Effector CD8-positive, alpha-beta T cell (primary cell): ENCODE measurements at places on chromosomes 2 and 18.

GRCh38 chr18:50045126-50045525 is 149.8 kb downstream of the MYO5B start:
- DNase-seq = no peak

GRCh38 chr2:159913900-159914299 is 115.9 kb upstream of the CD302 start:
- no peak for DNase-seq

DNA sequence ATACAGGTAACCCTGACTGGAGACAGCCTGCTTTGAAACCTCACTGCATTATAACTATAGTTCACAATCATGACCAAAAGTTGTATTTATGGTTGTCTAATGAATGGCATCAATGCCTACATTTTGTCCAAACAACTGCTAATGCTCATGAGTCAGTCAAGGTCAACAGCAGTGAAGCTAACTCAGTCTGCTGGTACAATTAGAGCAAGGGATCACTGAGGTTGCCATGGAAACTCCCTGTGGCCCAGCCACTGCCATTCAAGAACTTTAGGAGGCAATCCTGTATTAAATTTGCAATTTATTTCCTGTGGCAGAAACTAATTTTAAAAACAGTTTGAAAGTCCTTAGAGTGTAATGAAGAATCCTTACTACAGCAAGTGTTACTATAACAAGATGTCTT is 185.1 kb upstream of the SMAD7 start:
- no peak for DNase-seq

DNA sequence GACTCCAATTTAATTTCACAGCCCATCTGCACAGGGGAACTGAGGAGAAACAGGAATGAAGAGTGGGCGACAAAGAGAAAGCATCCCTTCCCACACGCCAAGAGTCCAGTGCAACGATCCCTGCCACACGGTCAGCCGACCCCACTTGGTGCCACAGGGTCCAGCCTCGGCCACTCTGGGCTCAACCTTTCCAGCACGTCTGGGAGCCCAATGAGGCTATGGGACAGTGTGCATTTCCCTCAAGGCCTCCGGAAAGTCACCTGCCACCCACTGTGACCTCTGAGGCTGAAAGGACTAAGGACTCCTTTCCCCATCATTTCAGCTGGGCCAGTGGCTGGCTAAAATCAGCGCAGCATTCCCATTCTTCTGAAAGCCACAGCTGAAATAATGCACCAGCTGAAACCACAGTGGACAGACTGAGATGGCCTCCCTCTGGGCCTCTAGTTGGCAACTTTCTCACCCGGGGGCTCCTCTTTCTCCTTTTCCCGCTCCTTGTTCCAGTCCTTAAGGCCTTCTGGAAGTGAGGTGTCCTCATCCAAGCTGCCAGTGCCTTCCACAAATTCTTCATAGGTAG is 21.2 kb downstream of the TUBB6 start:
- no peak for DNase-seq

DNA sequence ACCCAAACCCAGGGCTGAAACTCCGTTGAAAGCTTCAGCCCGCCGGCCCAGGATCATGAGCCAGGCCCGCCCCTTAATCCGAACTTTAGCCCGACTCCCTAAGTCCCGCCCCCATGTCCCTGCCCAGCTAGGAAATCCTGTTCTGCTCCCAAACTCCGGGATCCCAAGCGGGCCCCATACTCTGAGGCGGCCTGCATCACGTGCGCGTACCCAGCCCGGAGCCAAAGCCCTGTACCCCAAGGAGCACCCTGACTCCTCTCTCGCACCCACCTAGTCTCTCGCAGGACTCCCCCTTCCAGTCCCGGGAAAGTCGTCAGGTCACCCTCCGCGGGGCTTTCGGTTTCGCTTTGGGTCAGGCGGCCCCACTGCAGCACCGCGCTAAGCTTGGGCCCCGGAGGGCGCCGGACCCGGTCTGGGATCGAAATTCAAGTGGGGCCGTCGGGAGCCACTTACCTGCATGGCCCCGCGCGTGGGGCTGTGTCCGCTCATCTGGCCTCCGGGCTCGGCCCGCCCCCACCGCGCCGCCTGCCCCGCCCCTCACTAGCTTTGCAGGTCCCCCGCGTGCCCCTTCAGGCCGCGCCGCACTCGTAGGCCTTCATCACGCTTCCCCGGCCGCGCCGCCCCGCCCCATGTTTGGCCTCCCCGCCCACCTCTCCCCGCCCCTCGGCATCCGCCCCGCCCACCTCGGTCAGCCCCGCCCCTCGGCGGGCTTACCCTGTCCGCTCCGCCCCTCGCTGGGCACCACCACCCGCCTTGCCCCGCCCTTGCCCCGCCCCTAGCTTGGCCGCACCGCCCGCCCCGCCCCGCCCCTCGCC is at the start of gene DNPEP:
Gene DNPEP (minus strand): TSS at position 607 of the 815 bp plus-strand sequence. CDS start 118 bp downstream, at position 489.
- peak; percentile 99 for DNase-seq

DNA sequence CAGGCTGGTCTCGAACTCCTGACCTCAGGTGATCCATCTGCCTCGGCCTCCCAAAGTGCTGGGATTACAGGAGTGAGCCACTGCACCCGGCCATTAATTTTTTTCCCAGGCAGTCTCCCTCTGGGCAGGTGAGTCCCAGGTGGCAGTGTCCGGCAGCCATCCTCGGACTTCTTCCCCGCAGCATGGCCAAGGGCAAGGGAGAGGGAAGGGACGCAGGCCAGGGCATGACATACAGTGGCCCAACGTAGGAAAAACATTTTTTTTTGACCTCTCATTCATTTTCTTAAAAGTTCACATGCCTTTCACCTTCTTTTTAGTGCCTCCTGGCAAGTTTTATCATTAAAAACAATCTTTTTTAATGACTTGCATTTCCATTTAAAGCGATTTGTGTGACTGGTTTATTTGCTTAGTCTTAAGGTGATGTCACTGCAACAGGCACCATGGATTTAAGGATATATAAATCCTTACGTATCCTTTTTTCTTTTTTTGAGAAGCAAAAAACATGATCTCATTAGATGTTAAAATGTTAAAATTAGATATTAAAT is 23.0 kb upstream of the ATOH8 start:
- no peak for DNase-seq

DNA sequence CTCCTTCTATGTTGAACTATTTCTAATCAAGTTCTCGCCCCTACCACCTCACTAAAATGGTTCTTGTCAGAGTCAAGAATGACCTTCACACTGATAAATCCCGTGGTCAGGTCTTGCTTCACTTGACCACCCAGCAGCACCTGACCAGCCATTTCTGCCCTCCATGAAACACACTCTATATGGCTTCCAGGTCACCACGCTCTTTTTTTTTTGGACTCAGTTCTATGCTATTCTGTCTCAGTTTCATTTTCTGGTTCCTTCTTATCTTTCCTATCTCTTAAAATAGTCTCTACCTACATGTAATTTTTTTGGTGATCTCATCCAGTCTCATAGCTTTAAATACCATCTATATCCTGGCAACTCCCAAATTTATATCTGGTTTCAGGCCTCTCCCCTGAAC is 11.4 kb downstream of the EIF2AK3 start:
- no peak for DNase-seq

GRCh38 chr2:218540015-218540414 is 28.1 kb downstream of the USP37 start:
- no peak for DNase-seq

DNA sequence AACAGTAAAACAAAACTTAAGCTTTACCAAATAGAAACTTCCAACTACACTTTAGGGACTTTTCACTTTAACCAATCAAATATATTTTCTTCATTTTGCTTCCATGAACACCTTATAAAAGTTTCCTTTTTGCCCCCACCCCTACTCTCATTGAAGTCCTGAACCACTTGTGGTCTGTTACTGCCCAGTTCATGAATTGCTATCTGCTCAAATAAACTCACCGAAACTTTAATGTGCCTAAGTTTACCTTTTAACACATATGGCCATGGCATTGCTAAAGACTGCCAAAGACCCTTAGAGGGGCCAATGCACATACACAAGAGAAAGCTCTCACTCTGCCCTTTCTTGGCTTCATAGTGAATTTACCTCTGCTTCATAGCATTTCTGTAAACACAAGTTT is 195.3 kb downstream of the RND3 start:
- DNase-seq = no peak

- DNase-seq = no peak
Measured at GRCh38 chr2:62140426-62141141, 55.3 kb upstream of the B3GNT2 start.

DNA sequence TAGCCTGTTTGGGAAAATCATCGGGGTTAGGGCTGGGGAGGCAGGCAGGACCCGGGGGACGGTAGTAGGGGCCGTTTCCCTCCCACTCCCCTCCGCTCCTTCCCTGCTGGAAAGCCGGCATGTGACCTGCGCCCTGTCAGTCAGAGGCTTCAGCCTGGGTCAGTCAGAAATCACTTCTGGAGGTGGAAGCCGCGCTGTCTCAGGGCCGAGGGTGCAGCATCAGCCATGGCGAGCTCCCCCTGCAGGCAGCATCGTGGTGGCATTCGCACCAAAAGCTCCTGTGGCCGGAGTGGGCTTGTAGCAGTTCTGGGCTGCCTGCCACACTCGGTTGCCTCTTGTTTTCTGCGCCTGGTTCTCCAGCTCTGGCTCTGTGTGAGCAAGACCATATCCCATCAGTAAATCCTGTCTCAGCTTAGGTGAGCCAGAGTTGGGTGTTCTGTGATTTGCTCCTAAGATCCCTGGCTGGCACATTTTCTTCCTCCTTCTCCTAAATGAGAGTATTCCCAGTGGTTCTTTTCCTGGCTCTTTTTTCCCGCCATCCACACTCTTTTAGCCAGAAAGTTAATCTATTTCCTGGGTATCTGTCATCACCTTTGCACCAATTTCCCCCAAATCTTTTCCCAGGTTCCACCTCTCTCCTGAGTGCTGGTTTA is 123.9 kb upstream of the CD302 start:
- DNase-seq = peak; percentile 51

- no peak for DNase-seq
Measured at GRCh38 chr2:222656526-222657446, 894 bp upstream of the FARSB start.

GRCh38 chr18:31566576-31567306 is 24.9 kb upstream of the TTR start:
- DNase-seq = no peak

GRCh38 chr2:139885921-139886498 is 1105.8 kb upstream of the NXPH2 start:
- no peak for DNase-seq

DNA sequence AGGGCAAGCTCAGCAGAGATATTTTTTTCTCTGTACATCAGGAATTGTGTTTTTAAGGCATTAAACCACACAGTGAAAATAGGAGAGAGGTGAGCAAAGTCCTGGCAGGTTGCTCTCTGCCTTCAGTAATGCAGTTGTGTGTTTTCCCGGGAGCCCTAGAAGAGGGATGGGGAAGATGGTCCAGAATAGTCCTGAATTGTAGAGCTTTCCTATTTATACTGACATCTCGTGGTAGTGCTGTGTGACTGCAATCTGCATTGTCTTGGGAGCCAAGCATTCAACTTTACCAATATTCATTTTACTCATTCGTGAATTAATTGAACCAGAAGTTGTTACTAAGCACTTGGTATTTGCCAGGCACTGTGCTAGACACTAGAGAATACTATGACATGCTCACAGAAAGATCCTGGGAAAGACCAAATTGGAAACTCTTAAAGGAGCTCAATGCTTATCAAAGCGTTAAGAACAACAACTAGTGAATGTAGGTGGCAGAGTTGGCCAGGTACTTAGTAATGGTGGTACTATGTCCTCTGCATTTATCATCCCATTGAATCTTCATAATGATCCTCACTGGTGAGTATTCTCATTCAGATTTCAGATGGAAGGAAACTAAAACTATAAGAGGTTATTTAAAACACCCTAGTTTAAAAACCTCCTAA is 214.6 kb downstream of the TRIB2 start:
- no peak for DNase-seq
